ENCODE measurements at places on chromosomes 7 and 10.

GRCh38 chr10:31584098-31584631, 265.1 kb downstream of the ZEB1 start:
- no peak for DNase-seq

- DNase-seq = no peak
Observed at GRCh38 chr7:112176241-112176640, 30.0 kb downstream of the DOCK4 start.

- no peak for DNase-seq
Observed at GRCh38 chr10:10811562-10811961, 206.1 kb upstream of the CELF2 start.

DNA sequence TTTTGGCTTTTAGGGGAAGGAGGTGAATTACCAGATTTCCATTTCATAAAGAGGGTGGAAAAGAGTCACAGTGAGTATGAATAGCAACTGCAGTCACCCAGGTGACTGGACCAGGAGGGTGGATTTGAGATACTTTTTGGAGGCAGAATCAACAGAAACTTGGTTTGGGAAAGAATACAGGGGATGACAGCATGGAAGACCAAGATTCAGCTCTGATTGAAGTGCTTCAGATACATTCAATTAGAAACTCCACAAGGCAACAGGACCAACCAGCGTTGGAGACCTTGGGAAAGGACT, 83.0 kb downstream of the SGMS1 start:
- DNase-seq = no peak

GRCh38 chr7:77328669-77329068, 87.5 kb downstream of the GSAP start:
- DNase-seq = no peak

DNA sequence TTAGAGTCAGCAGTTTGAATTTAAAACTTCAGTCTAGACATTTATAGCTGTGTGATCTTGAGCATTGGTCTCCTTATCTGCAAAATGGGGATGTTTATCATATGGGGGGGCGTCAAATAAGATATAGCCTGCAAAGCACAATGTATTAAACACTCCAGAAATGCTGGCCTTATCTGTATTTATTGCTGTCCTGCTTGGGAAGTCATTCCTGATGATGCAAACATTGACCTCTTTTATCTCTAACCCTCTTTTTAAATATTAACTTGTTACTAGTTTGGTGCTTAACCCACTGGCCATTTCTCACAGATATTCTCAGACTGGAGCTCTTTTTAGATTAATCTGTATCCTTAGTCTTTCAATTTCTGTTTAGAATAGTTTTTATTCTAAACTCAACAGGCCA, 13.2 kb downstream of the MRPS33 start:
- no peak for DNase-seq

DNA sequence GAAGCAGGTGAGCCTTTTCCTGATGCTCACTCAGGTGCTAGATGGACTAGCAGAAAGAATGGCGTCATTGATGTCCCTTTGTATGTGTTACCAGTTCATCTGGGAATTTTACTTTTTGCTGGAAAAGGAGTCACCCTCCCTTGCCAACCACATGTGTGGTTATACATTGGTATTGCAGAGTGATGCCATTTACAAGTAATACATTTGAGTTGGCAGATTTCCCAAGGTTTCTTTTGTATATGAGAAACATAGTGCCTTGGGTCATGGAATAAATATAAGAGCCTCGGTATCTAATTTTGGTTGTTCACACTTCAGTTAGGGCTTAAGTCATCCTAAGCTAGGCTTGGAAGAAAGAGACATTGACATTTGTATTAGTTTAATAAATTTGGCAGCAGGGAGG, 10.4 kb upstream of the ATXN7L1 start:
- DNase-seq = no peak

DNA sequence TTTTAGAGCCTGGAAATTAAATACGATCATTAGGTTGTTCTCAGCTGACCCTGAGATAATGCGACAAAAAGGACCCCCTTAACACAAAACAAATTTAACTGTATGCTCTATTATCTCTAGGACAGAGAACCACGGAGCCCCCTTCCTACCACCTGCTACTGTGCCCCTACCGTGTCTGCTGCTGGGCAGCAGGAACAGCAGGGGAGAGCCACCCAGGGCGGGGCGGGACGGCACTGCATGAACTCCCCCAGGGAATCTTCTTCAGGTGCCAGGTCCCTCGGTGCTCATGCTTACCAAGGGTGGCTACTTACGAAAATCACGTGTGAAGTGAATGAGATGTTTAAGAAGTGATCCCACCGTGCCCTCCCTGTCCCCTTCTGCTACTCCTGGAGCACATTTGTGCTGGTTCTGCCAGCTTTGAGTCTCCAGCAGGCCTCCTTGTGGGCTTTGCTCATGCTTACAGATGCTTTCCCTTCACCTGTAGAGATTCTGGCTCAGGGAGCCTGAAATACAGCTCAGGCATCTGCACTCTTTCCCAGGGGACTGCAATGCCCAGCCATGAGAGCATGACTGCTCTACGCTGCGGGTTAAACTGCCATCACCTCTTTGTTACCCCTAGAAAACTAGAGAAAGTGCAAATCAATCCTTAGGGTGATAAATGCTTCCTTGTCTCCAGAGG, 59.9 kb downstream of the MRPL32 start:
- no peak for DNase-seq

DNA sequence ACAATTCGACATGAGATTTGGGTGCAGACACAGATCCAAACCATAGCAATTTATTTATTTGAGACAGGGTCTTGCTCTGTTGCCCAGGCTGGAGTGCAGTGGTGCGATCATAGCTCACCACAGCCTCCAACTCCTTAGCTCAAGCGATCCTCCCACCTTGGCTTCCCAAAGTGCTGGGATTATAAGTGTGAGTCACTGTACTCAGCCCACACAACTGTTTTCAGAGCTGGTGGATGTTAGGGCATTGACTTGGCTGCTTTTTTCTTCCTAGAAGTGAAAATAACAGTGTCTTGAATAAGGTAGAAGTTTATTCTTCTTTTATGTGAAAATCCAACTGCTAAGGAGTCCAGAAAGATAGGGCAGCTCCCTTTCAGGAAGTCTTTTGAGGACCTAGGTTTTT, 132.1 kb downstream of the CCDC3 start:
- no peak for DNase-seq
